Caki2 (cell line): ENCODE measurements at places on chromosomes 4 and X.

- no peak for DNase-seq
Measured at GRCh38 chr4:110640576-110640975, 17.7 kb upstream of the PITX2 start.

- no peak for DNase-seq
Measured at GRCh38 chr4:119010909-119011606, 122.4 kb downstream of the SYNPO2 start.

DNA sequence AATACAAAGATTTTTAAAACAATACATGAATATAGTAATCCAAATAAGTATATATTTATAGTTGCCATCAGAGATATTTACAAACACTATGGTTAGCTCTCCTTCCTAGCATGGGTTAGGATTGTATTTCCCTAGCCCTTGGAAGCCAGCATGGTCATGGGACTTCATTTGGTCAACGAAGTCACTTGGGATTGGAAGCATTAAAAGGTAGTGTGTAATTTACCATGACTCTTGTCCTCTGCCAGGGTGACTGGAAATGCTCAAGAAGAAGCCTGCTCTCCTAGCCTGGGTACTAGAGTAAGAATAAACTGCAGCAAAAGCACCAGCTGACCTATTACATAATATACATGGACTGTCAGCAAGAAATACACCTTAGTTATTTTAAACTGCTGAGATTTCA lies 102.9 kb downstream of the COL25A1 start:
- DNase-seq, result no peak

DNA sequence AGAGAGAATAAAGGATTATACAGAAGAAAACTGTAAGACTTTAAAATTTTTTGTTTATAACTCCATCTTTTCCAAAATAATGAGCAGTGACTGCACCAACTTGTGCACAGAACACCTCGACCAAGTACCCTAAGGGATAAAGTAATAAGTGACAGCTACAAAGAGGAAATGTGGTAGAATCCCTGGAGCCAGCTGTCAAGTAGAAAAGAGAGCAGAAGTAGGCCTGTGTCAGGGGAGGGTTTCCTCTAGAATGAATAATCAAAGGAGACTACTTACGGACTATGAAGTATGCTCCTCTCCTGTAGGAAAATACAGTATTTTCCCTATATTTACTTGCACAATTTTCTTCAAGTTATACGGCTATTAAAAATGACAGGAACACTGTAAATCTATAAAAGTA lies 1.2 kb downstream of the EIF1AX start:
- DNase-seq, result no peak

DNA sequence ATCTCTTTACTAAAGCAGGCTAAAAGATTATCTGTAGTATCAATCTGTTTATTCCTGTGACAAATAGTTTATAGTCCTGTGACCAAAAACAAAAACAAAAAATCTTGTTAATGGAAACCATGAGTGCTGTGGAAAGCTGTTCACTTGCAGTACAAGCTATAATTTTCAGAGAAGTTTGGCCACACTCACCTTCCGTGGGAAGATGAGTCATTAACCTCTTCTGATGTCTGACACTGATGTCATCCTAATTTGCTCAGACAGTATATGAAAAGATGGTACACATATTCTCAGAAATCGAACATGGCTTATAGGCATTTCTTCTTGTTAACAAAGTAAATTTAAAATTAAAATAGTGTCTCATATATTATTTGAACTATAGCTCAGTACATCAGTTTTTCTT lies 19.9 kb upstream of the ENPP6 start:
- DNase-seq, result no peak

DNA sequence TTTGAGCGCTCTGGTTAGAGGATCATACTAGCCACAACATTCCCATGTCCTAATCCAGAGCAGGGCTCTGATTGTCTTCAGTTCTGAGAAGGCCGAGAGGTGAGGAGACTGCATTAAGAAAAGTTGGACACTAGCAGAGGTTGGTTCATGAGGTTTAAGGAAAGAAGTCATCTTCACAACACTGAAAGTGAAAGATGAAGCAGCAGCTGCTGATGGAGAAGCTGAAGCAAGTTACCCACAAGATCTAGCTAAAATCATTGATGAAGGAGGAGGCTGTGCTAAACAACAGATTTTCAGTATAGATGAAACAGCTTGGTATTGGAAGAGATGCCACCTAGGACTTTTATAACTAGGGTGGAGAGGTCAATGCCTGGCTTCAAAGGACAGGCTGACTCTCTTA lies 36.8 kb downstream of the RAP1GDS1 start:
- DNase-seq, result no peak

DNA sequence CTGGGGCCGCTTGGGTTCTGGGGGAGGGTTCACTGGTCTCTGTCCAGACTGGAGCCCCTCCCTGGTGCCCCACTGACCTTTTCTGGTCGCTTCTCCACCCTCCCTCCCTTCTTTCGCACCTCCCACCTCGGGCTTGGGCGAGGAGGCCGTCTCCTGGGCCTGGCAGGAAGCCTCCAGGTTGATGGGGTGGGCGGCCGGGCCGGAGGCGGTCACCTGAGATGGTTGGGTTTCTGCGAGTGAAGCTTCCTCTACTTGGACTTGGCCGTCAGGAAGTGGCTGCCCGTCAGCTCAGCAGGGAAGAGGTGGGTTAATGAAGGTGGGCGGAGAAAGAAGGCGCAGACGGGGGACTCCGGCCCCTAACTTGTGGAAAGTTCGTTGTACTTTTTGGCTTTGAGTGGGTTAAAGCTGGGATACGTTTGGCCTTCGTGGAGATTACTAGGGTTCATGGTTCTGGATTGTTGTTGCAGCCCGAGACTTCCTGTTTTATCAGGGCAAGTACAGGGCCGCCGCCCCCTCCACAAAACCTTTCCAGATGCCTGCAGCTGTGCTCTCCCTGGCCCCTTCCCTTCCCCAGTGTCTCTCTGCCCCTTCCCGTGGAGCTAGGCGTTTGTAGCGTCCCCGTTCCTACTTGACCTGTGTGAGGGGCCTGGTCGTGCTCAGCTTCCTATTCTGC lies 1.2 kb downstream of the AKAP17A start:
- no peak for DNase-seq

DNA sequence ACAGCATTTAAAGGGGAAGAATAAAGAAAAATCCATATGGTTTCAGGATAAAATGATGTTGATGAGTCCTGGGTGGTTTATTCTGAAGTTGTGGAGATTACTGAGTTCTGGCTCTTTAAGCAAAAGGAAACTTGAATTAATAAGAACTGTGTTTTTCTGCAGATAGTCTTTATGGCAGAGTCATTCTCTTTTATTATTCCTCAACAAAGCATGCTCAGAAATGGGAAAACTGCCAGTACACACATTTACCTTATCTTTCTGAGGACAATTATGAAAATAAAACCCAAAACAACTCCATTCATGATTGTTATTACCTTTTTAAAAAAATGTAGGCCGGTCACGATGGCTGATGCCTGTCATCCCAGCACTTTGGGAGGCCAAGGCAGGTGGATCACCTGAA lies 58.5 kb downstream of the ADD1 start:
- no peak for DNase-seq

GRCh38 chr4:133524369-133524768 lies 375.3 kb downstream of the PCDH10 start:
- DNase-seq, result no peak

- no peak for DNase-seq
Measured at GRCh38 chr4:97691111-97691605, 452.1 kb downstream of the STPG2 start.

DNA sequence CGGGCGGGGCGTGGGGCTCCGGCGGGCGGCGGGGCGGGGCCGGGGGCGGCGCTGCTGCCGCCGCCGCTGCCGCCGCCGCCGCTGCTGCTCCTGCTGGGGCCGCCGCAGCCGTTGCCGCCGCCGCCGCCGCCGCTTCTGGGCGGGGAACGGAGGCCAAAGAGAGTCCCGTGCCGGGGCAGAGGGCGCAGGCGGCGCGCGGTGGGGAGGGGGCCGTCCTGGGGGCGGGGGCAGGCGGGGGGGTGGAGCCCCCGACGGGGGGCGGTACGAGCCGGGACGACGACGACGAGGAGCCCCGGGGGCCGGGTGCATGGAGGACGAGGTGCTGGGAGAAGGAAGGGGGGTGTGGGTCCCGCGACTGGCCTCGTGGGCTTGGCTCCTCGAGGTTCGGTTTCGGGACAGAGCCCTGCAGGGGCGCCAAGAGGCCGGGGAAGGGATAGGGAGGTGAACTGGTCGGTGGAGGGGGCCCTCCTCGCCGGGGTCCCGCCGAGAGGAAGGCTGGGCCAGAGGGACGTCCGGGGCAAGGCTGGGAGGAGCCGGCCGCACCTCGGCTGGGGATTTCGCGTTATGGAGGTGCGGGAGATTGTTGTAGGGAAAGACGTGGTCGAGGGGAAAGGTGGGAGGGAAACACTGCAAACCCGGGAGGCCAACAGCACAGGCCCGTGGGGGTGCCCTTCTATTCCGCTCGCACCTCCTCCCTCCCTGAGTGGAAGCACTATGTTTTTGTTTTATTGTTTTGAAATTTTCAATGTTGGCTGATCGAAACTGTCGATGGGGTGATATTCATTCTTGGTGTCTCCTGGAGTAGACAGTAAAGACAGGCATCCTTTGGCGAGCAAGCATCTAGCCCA lies 1.9 kb downstream of the BCORL1 start:
- peak; percentile 25 for DNase-seq

- DNase-seq, result no peak
Measured at GRCh38 chrX:110691446-110691845, 104.2 kb downstream of the CHRDL1 start.

- no peak for DNase-seq
Measured at GRCh38 chr4:173991316-173991715, 292.2 kb downstream of the FBXO8 start.

DNA sequence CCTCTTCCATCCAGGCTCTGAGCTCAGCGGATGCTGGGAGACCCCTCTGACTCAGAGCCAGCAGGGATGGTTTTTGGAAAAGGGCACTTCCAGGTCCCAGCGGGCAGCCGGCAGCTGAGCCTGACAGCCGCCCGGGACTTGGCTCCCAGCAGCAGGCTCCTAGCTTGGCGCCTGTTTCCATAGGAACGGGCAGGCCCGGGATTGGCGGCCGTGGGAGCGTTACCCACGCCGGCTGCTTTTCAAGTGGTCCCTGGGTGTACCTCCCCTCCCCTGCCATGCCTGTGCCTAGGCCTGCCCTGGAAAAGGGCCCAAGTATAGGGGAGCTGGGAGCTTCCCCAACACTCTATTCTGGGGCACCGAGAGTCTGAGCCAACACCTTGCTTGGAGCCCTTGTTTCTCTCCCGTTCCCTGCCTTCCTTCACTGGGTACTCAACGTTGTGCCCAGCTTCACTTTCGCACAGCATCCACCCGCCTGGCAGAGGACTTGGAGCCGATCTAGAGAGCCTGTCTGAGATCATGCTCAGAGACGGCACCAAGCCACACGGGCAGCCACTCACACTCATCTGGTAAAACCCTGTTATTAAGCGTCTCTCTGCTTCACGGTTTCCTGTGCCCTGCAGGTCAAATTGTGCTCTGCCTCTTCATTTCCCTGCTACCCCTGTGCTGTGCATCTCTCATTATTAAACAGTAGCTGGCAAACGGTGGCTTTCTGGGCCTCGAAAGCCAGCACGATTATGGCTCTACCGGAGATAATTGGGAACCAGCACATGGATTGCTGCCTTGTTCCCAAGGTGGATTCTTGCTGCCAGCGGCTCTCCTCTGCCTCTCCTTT lies 521.5 kb downstream of the BCOR start:
- DNase-seq, result no peak

DNA sequence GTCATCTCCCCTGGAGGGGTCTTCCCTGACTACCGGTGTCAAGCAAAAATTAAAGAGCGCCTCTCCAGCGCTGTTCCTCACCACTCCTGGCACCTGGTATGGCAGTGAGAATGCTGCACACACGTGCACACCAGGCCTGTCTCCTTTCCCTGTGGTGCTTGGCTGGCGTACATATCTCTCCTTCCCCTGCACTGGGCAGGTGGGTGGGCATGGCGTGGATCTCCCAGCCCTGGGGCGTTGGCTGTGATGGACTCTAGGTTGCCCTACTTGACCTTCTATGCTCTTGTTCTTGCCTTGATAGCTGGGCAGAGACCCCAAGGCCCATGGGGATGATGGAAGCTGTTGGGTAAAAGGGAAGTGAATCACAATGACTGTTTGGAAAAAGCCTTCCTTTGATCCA lies 109.2 kb downstream of the CLNK start:
- no peak for DNase-seq

- DNase-seq, result peak; percentile 83
Measured at GRCh38 chr4:139453041-139453370, 915 bp upstream of the RAB33B start.

DNA sequence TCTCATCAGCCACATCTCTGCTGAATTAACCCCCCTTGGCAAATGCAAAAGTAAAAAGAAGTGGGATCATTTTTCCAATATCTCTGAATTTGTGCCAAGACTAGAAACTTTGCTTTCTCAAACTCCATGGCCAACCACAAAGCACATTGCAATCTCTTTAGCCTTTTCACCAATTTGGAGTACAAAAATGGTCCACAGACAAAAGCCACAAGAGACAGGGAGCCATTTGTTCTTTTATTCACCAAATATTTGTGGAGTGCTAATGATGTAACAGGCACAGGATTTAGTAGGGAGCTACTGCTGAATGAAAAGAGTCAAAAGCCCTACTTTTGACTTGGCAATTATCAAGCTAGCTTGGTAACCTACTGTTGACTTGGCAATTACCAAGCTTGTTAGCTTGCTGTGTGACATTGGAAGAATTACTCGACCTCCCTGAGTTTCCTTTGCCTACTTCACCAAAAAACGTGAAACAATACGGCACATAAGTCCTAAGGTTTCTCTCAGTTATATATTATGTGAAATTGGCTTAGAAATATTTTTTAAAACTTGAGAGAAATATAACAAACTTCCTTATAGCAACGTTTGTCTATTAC lies 97.1 kb upstream of the KLF3 start:
- no peak for DNase-seq

DNA sequence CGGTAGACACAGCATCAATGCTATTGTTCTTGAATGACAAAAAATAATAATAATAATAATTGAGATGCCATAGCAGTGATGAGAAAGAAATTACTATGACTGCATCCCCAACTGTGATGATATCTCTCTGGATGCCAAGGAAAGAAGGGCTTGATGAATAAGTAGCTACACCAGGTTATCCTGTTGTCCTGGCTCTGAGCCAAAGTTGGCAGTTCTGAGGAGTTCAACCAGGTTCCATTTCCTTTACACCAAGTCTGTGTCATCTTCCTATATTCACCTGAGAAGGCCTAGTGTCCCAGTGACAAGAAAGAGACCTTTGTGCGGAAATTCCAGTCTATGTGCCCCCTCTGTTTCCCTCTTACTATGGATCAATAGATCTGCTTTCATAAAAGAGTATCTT lies 3.4 kb upstream of the MAML3 start:
- DNase-seq, result no peak

GRCh38 chr4:159443975-159444374 lies 341.1 kb downstream of the RAPGEF2 start:
- DNase-seq, result no peak

- peak; percentile 49 for DNase-seq
Measured at GRCh38 chr4:99808260-99808857, 8.3 kb upstream of the DAPP1 start.

GRCh38 chr4:119020158-119020557 lies 115.5 kb upstream of the MYOZ2 start:
- DNase-seq, result no peak

DNA sequence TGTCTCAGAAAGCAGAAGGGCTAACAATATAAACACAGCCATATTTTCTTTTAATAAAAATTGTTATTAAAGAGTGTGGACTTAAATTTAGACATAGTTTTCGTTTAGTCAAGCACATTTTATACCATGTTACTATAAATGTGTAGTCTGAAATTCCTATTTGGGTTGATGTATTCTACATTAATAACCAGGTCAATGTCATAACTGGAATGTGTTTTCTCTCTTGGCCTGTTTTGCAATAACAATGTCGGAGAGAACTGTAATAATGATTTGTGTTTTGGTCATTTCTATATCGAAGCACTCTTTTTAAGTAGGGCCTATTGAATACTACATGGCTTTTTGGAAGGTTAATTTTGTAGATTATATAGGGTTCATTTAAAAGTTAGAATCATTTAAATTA lies 5.5 kb downstream of the USO1 start:
- no peak for DNase-seq
